ENCODE measurements at places on chromosomes 12 and 14. TPM values are rescaled to one million over a fixed set of nuclear protein-coding genes. Genes with fewer than 3 reads are reported as not detected.

GRCh38 chr14:95072310-95072905 lies 84.9 kb downstream of the DICER1 start:
- DNase-seq: no peak

DNA sequence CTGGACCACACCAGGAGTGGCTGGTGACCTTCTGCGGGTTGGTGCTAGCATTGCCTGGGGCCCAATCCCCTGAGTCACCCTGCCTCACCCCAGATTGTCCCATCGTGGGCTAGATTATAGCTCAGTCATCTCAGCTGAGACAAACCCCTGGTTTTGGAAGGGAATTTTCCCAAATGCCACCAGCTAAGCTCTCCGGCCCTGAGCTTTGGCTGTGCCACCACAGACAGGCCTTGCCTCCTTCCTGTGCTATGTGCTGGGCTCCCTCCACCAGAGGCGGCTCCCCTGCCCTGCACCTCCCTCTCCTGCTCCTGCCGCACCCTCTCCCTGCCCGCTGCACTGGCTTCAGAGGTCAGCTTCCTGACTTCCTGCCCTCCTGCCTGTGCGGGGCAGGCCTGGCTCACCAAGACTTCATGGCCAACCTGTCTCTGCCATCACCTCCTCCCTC lies 196.3 kb downstream of the TSPAN9 start:
- peak; percentile 69 for DNase-seq

DNA sequence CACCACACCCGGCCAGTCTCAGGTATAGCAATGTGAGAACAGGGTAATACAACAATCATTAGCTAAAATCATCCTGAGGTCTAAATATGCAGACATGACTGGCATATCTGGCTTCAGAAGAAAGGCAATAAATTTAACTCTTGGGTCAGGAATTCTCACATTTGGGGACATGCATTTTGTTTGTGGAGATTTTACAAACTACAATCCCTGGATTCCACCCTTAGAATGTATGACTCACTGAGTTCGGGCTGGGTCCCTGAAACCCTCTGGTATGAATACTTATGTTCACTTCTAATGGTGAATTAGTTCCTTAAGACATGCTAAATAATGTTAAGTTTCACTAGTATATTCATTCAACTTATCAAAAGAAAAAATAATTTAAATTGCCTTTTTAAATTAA lies 98.9 kb upstream of the HMGA2 start:
- DNase-seq: no peak

G2E3 gene
- 21.1 TPM for total RNA-seq

SLC24A4 gene
- total RNA-seq: not detected

DNA sequence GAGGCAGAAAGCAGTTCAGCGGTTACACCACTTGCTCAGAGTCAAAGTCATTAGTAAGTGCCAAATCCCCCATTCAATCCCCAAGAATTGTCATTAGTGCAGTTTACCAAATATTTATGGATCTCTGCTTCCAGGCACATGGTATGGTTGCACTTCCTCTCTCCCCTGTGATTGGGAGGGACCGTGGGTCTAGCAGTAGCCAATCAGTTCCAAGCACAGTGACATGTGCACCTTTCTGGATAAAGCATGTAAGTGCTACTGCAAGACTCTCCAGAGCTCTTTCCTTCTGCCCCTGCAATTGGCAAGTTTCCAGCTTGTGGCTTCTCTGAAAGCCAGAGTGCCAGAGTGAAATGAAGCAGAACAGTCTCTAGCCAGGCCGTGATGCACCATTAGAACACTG lies 85.3 kb upstream of the FLRT2 start:
- DNase-seq: no peak

Data from PC-9 (cell line).